ENCODE measurements at places on chromosomes 4 and X. TPM values are rescaled to one million over a fixed set of nuclear protein-coding genes. Genes with fewer than 3 reads are reported as not detected.
A peak's percentile ranks its signal among the peaks of the same experiment; 100 is the strongest.

DNA sequence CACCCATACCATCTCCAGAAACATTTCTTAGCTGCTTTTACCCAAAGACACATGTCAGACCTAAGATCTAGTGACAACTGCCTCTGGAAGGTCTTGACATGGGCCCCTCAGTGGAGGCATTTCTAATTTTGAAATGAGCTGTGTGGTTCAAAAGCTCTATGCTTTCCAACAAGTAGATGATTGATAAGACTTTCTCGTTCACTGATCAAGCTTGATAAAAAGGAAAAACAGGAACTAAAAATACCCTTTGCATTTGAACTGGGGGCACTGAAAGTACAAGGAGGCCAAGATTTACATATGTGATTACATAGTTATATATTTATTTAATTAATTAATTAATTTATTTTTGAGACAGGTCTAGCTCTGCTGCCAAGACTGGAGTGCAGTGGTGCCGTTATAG, 61.3 kb upstream of the SCOC start:
- no peak overlapping the region for H3K27ac ChIP-seq
- no peak overlapping the region for H3K4me3 ChIP-seq
- H3K4me1 ChIP-seq: peaks cover 6% of the 10 kb centered on the region
- no peak for DNase-seq
- H3K36me3 ChIP-seq: no peaks in the 10 kb centered on the region
- no peaks in the 10 kb centered on the region for H3K27me3 ChIP-seq

GRCh38 chrX:43474321-43474720, 181.8 kb upstream of the MAOA start:
- no peak overlapping the region for H3K27ac ChIP-seq
- no peaks in the 10 kb centered on the region for H3K36me3 ChIP-seq
- H3K4me3 ChIP-seq: no peak overlapping the region
- DNase-seq: no peak
- H3K4me1 ChIP-seq: no peaks in the 10 kb centered on the region
- no peaks in the 10 kb centered on the region for H3K27me3 ChIP-seq

DNA sequence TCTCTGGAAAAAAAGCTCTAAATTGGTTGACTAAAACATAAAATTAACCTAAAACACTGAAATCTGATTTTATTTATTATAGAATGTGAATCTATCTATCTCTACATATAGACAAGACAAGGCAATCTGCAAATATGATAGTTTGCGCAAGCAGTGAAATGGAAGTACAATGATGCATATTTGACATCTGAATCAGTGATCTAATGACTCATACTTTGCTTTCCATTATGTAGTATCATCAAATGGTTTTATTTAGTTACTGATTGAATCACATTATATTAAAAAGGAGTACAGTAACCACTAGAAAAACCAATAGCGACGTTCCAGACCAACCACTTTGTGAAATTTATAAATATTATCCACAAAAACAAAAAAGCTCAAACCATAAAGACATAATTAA, 1969.3 kb downstream of the PCDH7 start:
- no peak overlapping the region for H3K4me3 ChIP-seq
- H3K27ac ChIP-seq: no peak overlapping the region
- no peaks in the 10 kb centered on the region for H3K27me3 ChIP-seq

GRCh38 chr4:8730681-8731080, 138.1 kb downstream of the CPZ start:
- H3K27ac ChIP-seq: no peak overlapping the region
- peaks cover 9% of the 10 kb centered on the region for H3K27me3 ChIP-seq
- H3K4me1 ChIP-seq: no peaks in the 10 kb centered on the region
- H3K4me3 ChIP-seq: no peak overlapping the region

DNA sequence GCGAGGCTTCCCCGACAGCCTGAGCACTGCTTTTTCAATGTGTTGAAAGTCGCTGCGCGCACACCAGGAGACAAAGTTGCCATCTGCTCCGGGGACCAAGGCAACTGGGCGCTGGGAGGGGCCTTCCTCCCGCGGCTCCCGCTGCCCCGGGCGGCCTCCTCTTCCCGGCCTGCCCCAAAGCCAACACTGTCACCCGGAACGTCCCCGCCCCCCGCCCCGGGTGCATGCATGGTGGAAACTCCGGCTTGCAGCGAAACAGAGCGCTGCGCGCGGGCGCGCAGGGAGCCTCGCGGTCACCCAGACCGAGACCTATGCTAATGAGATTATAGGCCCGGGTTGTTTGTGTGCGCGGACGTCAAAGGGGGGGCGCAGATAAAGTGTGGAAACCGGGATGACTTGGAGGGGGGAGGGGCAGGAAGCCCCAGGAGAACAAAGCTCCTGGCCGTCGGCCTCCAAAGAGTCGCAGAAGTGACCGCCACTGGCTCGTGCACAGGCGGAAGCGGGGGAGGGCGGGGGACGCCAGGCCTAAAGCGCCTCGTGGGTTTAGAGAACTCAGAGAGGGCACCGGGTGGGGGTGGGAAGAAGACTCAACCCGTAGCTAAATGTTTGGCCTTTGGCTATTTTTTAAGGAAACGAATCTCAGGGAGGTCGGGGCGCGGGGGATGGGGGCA, 88.8 kb downstream of the BCOR start:
- H3K4me3 ChIP-seq: peak overlapping the region; percentile 35
- DNase-seq: peak; percentile 29
- H3K27me3 ChIP-seq: no peaks in the 10 kb centered on the region
- no peak overlapping the region for H3K27ac ChIP-seq

DNA sequence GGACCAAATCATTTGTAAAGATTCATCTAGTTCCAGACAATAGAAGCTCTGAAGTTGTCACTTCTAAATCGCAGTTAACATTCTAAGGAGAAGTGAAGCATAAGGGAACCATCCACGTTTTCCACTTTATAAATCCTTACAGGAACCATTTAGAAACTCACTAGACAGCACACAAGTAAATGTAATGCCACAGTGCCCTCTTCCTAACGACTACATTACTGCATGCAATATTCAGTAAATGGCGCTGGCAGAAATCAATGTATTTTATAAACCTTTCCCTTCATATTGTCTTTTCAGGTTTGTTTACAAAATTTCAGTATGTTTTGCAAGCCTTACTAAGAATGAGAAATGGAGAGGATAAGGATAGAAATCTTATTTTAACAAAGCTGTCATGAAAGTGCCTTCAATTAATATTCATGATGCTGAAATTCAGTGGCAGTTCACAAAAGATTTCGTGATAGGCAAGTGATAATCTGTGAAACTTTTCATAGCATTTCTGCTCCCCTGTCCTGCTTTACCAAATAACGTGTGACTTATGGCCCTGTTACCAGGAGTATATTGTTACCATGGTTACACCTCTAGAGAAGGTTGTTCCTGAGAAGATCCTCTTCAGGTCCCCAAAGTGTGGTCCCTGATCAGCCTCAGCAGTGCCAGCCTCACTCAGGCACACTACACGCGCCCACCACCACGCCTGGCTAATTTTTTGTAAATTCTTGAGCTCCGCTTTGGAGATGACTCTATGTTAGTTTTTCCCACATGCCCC, 54.2 kb downstream of the TMA16 start:
- H3K27ac ChIP-seq: no peak overlapping the region
- H3K36me3 ChIP-seq: no peaks in the 10 kb centered on the region
- H3K4me1 ChIP-seq: peaks cover 3% of the 10 kb centered on the region
- no peaks in the 10 kb centered on the region for H3K27me3 ChIP-seq
- H3K4me3 ChIP-seq: no peak overlapping the region

- H3K36me3 ChIP-seq: no peaks in the 10 kb centered on the region
- H3K4me3 ChIP-seq: no peak overlapping the region
- peaks cover 9% of the 10 kb centered on the region for H3K4me1 ChIP-seq
- no peaks in the 10 kb centered on the region for H3K27me3 ChIP-seq
- H3K27ac ChIP-seq: no peak overlapping the region
Observed at GRCh38 chr4:76607266-76607799, 172.3 kb downstream of the SHROOM3 start.

DNA sequence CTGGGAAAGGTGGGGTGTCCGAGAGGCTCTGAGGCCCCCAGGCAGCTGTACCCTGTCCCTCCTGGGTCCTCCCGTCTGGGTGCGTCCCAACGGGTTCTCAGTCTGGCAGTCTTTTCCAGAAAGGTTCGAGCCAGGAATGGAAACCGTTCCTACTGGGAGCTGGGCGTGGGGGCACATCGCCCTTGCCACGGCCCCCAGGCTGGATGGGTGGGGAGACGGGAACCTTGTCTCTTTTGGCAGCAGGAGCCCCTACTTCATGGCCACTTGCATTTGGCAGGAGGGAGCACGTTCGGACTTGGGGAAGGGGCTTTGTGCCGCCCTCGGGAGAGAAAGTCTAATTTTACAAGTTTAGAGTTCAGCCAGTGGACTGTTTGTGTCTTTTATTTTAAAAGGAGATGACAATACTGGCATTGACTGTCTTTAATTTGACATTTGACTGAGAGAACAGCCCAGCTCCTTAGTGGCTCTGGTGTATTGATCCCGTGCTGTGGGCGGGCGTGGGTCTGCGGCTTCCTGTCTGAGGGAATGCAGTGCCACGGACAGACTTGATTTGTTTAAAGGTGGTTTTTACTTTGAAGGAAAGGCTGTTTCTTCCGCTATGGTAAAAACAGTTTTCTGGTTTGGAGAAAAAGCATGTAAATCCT, 95.1 kb downstream of the SORCS2 start:
- H3K27me3 ChIP-seq: no peaks in the 10 kb centered on the region
- DNase-seq: no peak
- no peak overlapping the region for H3K4me3 ChIP-seq

DNA sequence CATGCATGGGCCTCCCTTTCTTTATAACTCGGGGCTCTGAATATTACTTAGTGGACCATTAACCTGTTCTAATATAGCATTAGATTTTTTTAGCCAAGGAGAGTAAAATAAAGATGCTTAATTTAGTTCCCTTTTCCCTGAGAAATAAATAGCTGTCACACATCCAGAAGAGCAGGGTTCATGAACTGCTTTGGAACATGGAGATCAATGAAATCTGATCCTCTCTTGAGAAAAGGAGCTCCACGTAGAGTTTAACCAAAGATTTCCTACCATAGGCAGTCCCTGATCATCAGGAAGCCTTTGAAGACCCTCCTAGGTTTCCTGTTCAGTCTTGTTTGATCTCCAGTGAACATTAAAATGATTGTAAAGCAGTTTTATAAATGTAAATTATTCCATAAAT, 8.5 kb upstream of the PCDH19 start:
- no peak overlapping the region for H3K4me3 ChIP-seq
- DNase-seq: no peak
- H3K4me1 ChIP-seq: no peaks in the 10 kb centered on the region
- no peak overlapping the region for H3K27ac ChIP-seq
- H3K36me3 ChIP-seq: no peaks in the 10 kb centered on the region

GRCh38 chr4:122903766-122904288, 18.6 kb downstream of the NUDT6 start:
- H3K27ac ChIP-seq: no peak overlapping the region
- no peaks in the 10 kb centered on the region for H3K36me3 ChIP-seq
- no peak for DNase-seq
- no peaks in the 10 kb centered on the region for H3K27me3 ChIP-seq
- no peaks in the 10 kb centered on the region for H3K4me1 ChIP-seq

GRCh38 chr4:140718241-140718952, 37.8 kb downstream of the TBC1D9 start:
- H3K4me3 ChIP-seq: no peak overlapping the region
- H3K27me3 ChIP-seq: no peaks in the 10 kb centered on the region
- no peak overlapping the region for H3K27ac ChIP-seq
- DNase-seq: no peak
- no peaks in the 10 kb centered on the region for H3K36me3 ChIP-seq
- peaks cover 5% of the 10 kb centered on the region for H3K4me1 ChIP-seq

MAGEC1 gene
- not detected for total RNA-seq

USP27X gene
- 1.6 TPM for total RNA-seq

BANK1 gene
- total RNA-seq: 18.6 TPM

XAGE1A gene
- total RNA-seq: not detected

SSX2 gene
- not detected for total RNA-seq

PTTG2 gene
- not detected for total RNA-seq

ANXA3 gene
- 43.7 TPM for total RNA-seq

RNF128 gene
- 6.7 TPM for total RNA-seq

NDP gene
- total RNA-seq: 0.27 TPM

ZBTB49 gene
- total RNA-seq: 7.0 TPM

CXCL5 gene
- 0.64 TPM for total RNA-seq
